ENCODE measurements at places on chromosomes 11 and 22.

GRCh38 chr22:24413736-24414385 lies 13.5 kb upstream of the ADORA2A start:
- no peak for DNase-seq

DNA sequence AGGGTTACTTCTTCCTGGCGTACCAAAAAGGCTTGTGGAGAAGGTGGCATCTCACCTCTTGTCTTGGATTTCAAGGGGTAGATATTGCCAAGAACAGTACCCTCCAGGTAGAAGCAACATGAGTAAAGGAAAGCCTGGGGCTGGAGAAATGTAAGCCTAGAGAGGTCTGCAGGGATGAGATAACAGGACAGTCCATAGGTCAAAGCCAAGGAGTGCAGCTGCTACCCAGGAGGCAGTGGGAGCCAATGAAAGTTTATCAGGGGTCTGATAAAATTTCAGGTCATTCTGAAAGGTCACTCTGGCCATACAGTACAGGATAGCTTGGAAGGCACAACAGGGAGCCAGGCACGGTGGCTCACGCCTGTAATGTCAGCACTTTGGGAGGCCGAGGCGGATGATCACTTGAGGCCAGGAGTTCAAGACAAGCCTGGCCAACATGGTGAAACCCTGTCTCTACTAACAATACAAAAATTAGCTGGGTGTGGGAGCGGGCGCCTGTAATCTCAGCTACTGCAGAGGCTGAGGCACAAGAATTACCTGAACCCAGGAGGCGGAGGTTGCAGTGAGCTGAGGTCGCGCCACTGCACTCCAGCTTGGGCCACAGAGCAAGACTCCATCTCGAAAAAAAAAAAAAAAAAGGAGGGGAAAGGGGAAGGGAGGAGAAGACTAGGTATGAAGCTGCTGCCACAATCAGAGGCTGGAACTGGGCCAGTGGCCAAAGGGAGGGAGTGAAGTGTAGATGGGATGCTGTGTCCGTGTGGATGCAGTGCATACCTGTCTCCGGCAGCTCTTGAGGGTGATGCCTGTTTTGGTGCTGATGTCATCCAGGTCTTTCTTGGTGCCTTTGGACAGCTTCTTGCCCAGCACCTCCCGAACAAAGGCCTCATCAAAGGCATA lies 1.2 kb downstream of the FIBP start:
- no peak for DNase-seq

- no peak for DNase-seq
Observed at GRCh38 chr22:43566021-43566420, 154.2 kb downstream of the MPPED1 start.

- DNase-seq, result no peak
Observed at GRCh38 chr22:46107753-46108563, 42.4 kb upstream of the PPARA start.

DNA sequence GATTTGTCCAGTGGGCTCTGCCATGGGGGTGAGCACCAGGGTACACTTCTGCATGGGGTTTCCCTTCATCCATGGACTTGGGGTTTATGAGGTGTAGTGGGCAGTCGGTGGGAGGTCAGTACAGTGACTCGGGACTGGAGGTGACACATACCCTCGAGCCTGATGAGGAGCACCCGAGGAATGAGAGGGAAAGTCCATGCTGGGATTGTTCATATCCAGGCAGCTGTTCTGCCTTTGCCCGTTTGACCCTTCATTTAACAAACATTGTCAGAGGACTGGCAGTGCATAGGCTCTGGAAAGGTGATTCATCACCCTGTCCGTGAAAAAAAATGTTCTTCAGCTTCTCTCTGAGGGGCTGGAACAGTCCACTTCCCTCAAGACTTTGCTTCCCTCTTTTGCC lies 2.7 kb downstream of the NAV2 start:
- DNase-seq, result no peak

DNA sequence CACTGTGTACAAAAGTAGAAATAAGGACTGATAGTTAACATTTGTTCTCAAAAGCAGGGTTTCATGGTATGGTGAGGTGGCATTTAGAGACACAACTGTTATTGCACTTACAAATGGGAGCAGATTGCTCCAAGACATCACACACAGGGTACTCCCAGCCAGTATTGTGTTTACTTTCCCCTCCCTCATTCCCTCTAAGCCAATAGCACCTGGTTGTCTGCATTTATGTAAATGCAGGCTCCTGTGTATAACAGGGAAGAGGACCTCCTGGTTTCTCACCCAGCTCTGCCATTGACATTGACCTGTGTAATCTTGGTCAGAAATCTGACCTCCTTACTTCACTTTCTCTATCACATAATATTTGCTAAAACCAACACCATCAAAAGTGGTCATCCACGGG lies 154.4 kb downstream of the NAV2 start:
- no peak for DNase-seq

GRCh38 chr22:35894464-35894878 lies 134.2 kb downstream of the RBFOX2 start:
- no peak for DNase-seq

DNA sequence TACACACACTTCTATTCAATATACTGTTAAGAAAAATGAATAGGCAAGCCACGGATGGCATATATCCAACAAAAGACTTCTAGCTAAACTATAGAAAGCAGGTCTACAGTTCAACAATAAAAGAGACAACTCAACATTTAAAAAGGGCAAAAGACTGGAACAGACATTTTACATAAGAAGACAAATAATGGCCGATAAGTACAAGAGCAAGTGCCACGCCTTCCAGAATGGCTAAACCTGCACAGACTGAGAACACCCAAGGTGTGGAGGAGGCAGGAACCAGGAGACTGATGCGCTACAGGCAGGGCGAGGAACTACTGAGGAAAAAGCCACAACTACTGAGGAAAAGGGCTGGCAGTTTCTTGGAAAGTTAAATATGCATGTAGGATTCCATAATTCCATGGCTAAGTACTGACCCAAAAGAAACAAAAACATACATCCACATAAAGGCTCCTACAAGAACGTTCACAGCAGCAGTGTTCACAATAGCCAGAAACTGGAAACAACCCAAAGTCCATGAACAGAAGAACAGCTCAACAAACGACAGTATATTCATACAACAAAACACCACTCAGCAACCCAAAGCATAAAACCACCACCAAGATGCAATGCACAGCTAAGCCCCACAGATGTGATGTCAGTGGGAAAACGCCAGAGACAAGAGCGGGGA lies 9.6 kb upstream of the MOB2 start:
- no peak for DNase-seq

DNA sequence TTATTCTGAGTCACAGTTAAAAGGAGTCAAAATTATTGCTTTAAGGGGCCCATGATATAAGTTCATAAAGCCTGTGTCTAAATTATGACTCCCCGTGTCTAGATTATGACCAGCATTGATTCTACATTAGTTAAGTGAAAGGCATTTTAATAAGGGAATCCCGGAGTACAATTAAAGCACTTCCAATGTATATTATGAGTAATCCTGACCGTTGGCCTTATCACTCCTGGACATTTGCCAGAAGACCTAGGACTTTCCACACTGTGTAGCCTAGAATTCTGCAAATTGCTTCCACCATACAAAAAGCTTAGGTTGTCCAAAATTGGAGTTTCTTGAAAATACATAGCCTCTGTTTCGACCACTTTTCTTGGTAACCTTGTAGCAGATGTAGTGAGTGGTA lies 1292.6 kb downstream of the LRRC4C start:
- no peak for DNase-seq

GRCh38 chr11:131664816-131665215 lies 294.4 kb downstream of the NTM start:
- no peak for DNase-seq

All from CD4-positive, alpha-beta T cell treated with Interferon alpha-2 for 1 hour (primary cell).